Hepatocyte (in vitro differentiated cells): ENCODE measurements at places on chromosomes 5 and 9.

DNA sequence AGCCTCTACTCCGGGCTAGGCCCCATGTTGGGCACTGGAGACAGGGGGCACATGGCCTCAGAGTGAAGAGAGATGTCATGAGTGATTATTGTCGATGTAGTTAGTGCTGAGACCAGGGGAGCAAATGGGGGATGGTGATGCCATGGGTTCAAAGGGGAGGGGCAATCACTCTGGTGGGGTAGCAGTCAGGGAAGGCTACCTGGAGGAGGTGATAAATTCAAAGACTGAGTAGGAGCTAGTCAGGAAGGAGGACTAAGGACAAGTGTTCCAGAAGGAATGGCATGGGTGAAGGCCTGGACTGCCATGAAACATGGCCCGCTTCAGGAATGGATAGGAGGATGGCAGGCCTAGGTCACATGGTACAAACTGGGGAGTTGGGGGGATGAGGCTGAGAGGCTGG lies 41.6 kb downstream of the C9orf50 start:
- DNase-seq = no peak

- no peak for DNase-seq
These were observed 16.2 kb downstream of the RALGDS start for GRCh38 chr9:133104718-133105460.

GRCh38 chr5:160649304-160649703 lies 202.7 kb downstream of the ATP10B start:
- peak; percentile 36 for DNase-seq

GRCh38 chr5:91706785-91707520 lies 323.8 kb upstream of the ARRDC3 start:
- DNase-seq = no peak

- DNase-seq = no peak
These were observed 355.4 kb upstream of the WWC1 start for GRCh38 chr5:167936022-167936421.

GRCh38 chr5:114981111-114981510 lies 188.6 kb downstream of the TRIM36 start:
- no peak for DNase-seq

DNA sequence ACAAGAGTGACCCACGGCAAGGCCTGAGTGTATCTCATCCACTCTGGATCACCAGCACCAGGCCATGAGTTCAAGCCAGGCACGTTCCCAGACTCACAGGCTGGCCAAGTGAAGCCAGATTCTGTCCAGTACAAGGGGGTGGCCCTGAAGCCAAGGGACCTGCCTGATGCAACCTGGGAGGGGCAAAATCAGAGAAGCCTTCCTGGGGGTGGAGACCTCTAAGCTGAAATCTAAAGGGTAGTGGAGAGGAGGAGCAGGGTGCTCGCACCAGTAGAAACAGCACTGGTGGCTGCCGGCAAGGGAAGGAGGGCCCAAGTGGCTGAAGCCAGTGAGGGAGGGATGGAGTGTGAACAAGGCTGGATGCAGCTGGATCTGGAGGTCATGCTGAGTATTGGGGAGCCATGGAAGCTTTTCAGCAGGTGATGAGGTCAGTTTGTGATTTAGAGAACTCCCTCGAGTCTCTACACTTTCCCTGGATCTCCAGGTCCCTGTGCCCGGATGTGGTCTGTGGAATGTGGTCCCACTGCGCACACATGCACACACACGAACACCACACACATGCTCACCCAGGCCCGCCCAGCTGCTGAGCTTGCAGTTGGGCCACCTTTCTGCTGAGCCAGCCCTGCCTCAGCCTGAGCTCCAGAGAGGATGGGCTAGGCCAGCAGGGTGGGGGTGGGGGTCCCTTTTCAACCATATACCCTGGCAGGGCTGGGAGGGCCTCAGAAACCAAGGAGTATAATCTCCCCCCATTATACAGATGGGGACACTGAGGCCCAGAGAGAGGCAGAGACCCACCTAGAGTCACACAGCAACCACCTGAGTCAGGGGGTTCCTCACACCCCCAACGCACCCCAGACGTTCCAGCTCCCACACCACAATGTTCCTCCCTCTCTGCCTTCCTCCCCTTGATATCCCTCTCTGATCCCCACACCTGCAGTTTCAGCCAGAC lies 1.6 kb downstream of the PIP5KL1 start:
- DNase-seq = no peak

- DNase-seq = no peak
These were observed 53.0 kb upstream of the WWC1 start for GRCh38 chr5:168238463-168238862.

DNA sequence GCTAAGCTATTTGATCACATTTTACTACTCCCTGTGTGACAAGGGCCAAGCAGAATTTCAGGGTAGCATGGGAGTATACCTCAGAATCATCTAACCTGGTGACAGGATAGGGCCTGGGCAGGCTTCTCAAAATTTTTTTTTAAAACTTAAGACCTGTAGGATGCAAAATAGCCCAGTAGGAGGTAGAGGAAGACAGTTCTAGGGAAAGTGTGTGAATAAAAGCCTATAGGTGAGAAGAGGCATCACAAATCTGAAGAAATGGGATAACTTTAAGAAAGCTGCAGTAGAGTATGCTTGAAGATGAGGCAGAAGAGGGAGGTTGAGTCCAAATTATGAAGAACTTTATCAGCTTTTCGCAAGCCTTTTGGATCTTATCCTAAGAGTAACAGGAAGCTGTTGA lies 32.3 kb downstream of the CNTRL start:
- DNase-seq = no peak

- peak; percentile 97 for DNase-seq
These were observed at the start of gene NSG2 for GRCh38 chr5:174045470-174046025. NSG2 (plus strand) TSS chr5:174045706; CDS start chr5:174046756, 1,050 bp downstream.

- no peak for DNase-seq
These were observed 15.8 kb downstream of the RICTOR start for GRCh38 chr5:39058178-39058921.

DNA sequence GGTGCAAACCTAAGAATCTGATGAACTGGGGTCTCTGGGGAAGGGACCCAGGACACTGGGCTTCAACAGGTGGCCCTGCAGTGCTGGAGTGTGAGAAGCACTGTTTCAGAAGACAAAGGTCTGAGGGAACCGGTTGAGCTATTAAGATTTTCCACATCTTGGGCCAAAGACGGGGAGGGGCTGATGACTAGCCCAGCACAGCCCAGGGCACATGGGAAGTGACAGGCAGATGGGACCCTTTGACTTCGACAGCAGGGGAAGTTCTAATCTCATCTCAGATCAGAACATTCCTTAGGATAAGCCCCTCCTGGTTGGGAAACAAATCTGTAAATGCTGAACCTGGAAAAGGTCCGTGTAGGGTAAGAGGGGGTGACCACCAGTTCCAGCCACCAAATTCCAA lies 67.4 kb downstream of the RAPGEF1 start:
- DNase-seq = no peak

GRCh38 chr5:170269579-170269978 lies 28.0 kb downstream of the LCP2 start:
- no peak for DNase-seq

GRCh38 chr5:178180141-178180863 lies 6.9 kb downstream of the GMCL2 start:
- DNase-seq = no peak

DNA sequence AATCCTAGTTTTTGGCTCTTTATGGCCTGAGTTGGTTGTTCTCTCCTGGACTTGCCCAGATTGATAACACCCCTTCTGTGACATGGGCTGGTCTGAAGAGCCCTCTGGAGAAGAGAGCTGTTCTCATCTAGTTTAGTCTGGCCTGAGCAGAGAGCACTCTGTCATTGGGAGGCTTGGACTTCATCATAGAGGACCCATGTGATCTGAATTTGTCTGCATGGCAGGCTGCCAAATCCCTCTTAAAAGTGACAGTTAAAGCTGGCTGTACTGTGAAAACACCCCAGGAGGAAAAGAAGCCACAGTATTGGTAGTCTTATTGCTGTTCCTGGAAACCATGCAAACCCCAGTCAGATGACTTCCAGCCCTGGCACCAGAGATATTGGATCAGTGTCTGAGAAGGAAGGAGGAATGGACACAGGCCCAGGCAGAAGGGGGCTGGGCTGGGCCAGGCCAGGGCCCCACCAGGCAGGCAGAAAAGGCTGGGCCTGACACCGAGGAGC lies 3.7 kb upstream of the WDR31 start:
- peak; percentile 84 for DNase-seq

DNA sequence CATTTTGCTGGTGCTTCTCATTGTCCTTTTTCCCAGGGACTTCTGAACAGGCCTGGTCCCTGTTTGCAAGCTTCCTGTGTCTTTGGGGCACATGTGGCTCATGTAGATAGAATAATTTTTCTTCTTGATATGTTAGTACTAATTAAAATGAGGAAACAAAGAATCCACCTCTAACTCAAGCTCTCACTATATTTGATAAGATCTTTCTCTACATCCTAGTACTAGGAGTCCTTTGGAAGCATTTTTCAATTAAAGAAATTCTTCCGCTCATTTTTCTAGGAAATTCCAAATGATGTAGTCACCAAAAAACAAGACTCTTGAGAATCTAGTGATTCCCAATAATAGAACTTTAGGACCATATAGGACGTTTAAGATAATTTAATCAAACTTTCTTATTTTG lies 165.3 kb downstream of the SEC61B start:
- DNase-seq = no peak

DNA sequence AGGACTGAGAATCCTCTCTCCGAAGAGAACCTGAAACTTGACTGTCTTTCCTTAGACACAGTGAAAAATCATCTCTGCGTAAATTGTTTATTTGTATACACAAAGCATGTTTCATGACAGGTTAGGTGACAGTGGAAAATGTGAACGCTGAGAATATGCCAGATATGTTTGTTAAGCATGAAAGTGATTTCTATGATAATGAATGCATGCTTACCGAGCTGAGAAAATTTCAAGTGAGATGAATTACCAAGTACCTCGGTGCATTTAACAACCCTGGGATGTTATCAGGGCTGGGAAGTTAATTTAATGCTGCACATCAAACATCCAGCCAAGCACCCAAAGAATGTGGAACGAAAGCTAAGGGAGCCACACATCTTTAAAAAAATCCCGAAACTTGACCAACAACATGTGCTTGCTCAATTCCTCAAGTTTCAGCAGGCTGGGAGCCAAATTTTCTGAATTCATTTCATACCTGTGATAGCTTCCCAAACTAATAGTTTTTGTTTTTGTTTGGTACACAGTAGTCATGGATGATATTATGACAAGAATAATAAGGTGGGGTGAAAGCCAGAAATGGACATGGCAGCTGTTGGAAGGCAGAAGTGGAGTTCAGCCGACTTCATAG lies 336.9 kb downstream of the ARHGEF28 start:
- no peak for DNase-seq

- no peak for DNase-seq
These were observed 221.1 kb downstream of the CDK5RAP2 start for GRCh38 chr9:120358877-120359276.

DNA sequence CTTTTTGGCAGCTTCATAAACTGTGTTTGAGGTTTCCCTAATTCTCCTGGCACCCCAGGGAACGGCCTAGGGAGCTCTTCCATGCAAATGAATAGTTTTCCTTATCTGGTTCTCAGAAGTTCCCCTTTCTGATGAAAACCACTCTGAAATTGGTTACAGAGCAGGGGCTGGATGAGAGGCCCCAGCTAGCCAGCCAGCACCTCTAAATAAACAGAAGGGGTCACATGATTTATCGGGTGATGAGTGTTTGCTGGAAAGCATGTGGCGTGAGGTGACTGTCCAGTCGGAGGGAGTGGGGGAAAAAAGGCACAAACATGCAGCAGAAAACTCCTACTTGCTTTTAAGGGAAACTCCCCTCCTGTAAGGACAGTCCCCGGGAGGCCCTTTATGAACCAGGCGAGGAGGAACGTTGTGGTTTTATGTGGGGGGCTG lies 261.2 kb upstream of the ANKRD55 start:
- no peak for DNase-seq

GRCh38 chr9:115466756-115467155 lies 348.8 kb upstream of the TNC start:
- no peak for DNase-seq

- DNase-seq = no peak
These were observed 1410.5 kb upstream of the CDH18 start for GRCh38 chr5:21398511-21398910.

GRCh38 chr5:154198611-154199230 lies 8.2 kb downstream of the GALNT10 start:
- no peak for DNase-seq

DNA sequence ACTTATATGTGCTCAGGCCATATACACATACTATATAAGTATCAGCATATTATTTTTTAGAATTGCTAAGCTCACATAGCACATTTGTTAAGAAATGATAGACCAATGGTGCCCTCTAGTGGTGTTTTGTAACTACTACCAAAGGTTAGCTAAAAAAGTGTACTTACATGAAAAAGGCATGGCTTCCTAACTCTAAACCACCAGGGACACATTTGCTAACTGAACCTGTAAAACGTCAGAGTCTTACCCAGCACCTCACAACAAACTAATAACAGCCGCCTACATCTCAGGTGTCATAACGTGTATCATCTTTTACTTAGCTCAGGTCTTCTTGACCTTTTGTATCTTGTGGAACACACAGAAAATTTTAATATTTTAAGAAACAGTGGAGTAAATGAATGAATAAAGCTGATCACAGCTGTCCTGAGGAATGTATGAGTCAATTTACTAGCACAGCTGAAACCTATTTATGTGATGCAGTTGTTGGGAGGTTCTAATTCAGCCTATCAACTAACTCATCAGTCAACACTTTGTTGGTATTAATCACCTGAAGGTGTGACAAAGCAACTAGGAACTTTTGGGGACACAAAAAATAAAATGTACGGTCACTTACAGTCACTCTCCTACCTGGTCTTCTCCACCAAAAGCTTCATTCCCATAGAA lies 72.9 kb downstream of the BAAT start:
- peak; percentile 94 for DNase-seq

GRCh38 chr9:76716085-76716672 lies 48.1 kb upstream of the PCA3 start:
- DNase-seq = peak; percentile 75

DNA sequence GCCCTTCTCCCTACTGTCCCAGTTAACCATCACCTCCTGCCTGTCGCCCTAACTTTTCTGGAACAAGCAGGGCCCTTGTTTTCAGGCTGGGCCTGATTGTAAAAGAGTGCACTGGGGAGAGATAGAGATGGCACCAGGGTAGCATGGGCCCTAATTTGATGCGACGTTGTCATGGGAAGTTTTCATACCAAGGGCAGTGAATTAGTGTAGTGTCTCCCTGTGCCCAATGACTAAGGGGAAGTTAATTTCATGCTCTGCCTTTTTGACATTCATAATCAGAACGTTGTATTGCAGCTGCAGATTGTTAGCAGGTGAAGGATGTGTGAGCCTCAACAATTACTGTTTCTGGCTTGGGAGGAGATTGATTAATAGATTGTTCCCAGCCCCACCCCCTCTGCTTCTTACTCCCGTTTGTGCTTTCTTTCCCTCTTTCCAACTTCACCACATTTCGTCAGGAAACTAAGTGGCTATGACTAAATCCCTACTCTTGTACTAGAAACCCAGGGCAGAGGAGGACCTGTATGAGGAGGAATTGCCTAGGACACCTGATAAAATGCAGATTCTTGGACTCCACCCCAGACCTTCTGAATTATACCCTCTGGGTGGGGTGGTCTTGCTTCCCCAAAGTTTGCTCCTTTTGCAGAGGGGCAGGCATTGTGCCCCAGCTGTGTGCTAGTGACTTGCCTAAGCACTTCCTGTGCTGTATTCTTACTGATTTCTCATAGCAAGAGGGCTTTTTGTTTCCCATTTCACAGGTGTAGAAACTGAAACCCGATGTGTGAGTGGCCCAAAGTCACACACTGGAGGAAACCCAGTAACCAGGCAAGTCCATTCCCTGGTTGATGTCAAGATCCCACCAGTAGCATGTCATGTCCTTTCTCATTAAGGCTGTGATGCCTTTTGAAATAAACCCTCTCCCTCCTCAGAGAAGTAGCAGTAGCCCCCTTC lies 56.3 kb downstream of the DAB2IP start:
- no peak for DNase-seq
